ENCODE measurements at places on chromosomes 3 and 15.

GRCh38 chr3:128190501-128190900 lies 37.2 kb downstream of the EEFSEC start:
- no peak for DNase-seq

DNA sequence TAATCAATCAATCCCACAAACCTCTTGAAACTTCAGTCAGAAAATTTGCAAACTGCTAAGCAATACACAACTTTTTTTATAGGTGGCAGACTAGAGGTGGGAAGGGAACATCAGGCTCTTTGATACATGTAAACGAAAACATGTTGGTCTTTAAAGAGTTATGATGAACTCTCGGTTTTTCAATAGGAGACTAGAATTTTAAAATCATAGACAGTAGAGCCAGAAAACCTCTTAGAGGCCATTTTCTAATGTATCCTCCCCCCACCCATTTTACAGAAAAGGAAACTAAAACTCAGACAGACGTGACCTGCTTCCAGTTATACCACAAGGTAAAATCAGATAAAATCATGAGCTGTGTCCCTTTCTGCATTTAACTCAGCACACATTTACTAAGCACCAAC lies 179.1 kb upstream of the LPP start:
- no peak for DNase-seq

- no peak for DNase-seq
These were observed 95.4 kb downstream of the ISL2 start for GRCh38 chr15:76431971-76432370.

GRCh38 chr3:170055209-170055608 lies 17.4 kb downstream of the GPR160 start:
- no peak for DNase-seq
